ENCODE measurements at places on chromosomes 13 and 19. TPM values are rescaled to one million over a fixed set of nuclear protein-coding genes. Genes with fewer than 3 reads are reported as not detected.

DNA sequence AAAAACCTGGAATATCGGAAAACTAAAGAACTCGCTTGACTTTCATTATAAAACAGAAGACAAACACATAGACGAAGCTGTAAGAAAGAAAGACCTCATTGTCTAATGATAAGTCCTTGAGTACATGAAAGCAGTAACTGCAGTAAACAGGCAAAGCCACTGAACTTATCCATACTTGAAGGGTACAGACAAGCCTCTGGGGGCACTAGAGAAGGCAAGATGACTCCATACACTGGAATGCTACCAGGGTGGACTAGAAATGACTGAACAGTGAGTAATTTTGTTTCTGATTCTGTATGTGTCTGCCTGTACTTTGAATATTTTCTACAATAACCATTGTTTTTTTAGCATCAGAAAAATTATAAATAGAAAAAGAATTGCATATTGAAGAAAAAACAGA is 507.9 kb downstream of the UQCRFS1 start:
- no peak for DNase-seq

- DNase-seq: no peak
Measured at GRCh38 chr19:46374536-46375475, 27.9 kb downstream of the PPP5C start.

The SIGLEC10 gene
- 19.0 TPM for polyA plus RNA-seq

DNA sequence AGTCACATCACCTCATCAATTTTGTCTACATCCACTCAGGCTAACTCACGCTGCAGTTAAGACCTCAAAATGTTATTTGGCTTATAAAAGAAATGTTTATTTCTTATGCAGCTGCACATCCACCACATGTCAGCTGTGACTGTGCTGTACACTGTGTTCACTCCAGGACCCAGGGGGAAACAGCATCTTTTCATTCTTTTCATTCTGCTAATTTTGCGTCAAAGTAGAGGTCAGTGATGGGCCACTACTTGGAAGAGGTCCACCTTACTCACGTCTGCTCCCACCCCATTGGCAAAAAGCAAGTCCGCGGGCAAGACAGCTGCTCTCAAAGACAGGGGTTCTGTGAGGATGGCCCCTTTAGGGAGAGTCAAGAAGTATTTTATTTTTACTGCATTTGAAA is 4.5 kb upstream of the DCT start:
- DNase-seq: no peak

GRCh38 chr19:2371656-2372055 is 11.6 kb downstream of the TMPRSS9 start:
- DNase-seq: no peak

DNA sequence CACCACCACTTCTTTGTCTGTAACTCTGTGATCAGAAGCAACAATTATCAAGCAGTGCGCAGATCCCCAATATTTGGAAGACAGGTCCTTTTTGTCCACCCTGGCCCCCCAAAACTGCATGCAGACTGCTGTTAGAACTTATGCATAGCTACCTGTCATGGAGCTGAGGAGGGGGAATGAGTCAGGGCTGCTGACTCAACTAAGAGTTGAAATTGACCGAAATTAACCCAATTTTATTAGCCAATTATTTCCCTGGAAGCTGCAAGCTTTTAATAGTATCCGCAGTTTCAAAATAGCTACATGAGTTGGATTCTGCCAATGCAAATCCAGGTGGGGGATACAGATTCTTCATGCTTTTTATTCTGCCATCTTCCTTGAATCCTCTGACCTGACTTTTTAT is 14.0 kb upstream of the ZNF491 start:
- DNase-seq: no peak

The LCP1 gene
- polyA plus RNA-seq: 181 TPM

The ALDH16A1 gene
- 51.6 TPM for polyA plus RNA-seq

The RDH8 gene
- polyA plus RNA-seq: 0.14 TPM

GRCh38 chr19:7522923-7523667 is 671 bp downstream of the MCOLN1 start:
- no peak for DNase-seq

The HIPK4 gene
- polyA plus RNA-seq: 0.07 TPM

GRCh38 chr19:48755787-48756186 is 463 bp downstream of the FGF21 start:
- DNase-seq: no peak

DNA sequence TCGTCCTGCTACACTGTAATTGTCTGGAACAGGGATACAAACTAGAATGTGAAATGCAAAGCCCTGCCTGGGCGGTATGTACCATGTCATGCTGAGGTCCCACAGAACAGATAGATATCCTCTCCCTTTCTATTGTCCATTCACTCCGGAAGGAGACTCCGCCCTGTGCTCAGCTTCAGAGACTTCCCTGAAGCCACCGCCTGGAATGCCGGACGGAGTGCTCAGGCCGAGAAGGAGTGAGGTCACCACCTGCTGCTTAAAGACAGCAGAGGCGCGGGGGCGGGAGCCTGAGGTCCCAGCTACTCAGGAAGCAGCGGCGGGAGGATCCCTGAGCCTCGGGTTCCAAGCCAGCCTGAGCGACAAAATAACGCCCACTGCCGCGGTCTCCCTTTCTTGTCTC is 890 bp upstream of the ZNF611 start:
- DNase-seq: no peak

DNA sequence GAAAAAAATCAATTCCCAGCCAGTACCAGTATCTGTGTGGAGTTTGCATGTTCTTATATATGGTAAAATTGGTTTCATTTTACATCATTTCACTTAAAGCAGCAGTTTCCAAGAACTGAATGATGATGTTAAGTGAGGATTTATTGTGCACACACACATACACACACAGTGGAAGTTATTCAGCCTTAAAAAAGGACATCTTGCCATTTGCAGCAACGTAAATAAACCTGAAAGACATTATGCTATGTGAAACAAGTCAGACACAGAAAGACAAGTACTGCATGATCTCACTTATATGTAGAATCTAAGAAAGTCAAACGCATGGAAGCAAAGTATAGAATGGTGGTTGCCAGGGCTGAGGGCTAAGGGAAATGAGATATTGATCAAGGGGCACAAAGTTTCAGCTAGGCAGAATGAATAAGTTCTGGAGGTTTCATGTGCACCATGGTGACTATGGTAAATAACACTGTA is 5.3 kb downstream of the SIGLECL1 start:
- no peak for DNase-seq
